ENCODE measurements at places on chromosomes 4 and X.

DNA sequence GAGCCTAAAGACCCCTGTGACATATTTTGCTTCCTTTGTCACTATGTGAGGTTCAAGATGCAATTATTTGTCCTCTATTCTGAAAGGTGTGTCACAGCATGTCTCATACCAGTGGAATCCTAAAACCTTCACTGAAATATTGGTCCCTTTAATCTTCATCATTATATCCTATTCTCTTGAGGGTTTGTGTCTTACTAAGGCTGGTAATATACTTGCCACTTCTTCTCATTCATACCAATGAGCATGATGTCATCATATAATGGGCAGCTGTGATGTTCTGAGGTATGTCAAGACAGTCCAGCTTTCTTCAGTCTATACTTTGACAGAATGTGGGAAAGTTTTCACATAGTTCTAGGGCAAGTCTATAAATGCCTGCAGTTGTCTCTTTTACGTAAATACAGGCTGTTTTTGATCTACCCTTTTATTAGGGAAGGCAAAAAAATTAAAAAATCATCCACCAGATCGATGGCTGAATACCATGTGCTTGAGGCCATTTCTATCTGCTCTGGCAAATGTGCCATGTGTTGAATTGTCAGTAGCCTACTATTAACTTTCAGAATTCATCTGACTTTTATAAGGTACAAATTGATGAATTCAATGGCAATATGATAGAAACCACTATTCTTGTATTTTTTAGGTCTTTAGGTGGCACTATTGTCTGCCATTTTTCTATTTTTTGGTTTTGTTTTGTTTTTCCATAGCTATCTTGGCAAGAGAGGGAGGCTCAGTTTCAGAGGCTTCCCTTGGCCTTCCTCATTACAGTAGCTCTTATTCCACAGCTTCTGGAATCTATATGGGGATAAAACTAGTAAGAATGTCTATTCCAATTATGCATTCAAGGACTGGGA lies 209.0 kb downstream of the PPARGC1A start:
- DNase-seq: no peak

- no peak for DNase-seq
Observed at GRCh38 chrX:39802908-39803307, 294.9 kb downstream of the BCOR start.

GRCh38 chrX:41339148-41339547 lies 5.2 kb downstream of the DDX3X start:
- DNase-seq: no peak

- no peak for DNase-seq
Observed at GRCh38 chr4:31045724-31046318, 325.7 kb downstream of the PCDH7 start.

DNA sequence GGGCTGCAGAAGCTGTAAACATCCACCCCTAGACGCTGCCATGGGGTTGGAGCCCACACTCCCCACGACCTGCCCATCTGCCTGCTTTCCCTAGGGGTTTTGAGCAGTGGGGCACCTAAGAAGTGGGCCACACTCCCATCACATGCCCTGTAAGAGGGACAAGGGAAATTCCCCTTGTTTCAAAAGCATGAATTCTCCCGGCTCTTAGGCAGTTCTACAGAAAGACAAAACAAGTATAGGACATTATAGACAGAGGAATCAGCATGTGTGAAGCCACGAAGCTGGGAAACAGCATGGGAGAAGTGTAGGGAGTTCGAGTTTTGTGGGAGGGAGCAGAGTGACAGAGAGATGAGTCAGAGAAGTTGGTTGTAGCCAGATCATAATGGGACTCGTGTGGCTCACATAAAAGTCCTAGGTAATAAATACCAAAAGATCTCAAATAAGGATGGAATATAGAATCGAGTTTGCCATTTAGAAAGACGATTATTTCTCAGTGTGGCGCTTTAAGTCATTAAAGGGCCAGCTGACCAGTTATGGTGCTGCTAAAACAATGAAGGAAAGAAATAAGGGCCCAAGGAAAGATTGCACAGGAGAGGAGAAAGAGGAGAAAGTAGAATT lies 23.9 kb downstream of the APOO start:
- DNase-seq: no peak

DNA sequence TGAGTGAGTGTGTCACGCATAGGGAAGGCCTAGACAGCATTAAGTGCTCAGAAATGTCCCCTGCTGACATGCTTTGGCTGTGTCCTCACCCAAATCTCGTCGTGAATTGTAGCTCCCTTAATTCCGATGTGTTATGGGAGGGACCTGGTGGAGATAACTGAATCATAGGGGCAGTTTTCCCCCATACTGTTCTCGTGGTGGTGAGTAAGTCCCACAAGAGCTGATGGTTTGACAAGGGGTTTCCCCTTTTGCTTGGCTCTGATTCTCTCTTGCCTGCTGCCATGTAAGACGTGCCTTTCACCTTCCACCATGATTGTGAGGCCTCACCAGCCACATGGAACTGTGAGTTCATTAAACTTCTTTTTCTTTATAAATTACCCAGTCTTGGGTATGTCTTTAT lies 78.0 kb downstream of the NSUN7 start:
- no peak for DNase-seq

GRCh38 chr4:64341711-64342110 lies 67.5 kb downstream of the TECRL start:
- DNase-seq: no peak

DNA sequence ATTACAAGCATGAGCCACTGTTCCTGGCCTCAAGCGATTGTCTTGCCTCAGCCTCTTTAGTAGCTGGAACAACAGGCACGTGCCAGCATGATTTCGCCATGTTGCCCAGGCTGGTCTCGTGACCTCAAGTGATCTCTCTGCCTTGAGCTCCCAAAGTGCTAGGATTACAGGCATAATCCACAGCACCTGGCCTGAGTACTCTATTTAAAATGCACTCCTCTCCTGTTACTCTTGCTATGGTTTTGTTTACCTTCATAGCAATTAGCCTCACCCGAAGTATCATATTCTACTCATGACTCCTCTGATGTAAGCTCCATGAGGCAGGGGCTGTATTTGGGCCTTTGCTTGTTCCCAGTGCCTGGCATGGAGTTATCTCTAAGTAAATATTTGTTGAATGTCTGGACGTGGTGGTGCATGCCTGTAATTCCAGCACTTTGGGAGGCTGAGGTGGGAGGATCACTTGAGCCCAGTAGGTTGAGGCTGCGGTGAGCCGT lies 92.5 kb upstream of the SLC34A2 start:
- no peak for DNase-seq

DNA sequence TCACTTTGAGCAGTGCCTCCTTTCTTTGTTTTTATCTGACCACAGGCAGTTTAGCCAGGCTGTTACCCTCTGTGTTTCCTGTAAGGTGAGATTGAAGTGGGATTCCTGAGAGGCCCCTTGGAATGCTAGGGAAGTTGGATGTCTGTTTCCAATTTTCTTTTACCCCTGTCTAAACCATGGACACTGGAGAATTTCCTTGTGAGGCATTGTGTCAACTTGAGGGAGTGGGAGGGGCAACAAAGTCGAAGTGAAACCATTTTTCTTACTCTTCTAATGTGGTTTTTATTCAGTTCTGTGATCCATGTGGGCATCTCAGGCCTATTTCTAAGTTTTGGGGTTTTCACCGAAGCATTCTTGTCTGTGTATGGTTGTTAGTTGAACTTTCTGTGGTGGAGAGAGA lies 296.1 kb upstream of the UGT8 start:
- DNase-seq: no peak

- DNase-seq: no peak
Observed at GRCh38 chr4:13313856-13314255, 170.3 kb downstream of the RAB28 start.

DNA sequence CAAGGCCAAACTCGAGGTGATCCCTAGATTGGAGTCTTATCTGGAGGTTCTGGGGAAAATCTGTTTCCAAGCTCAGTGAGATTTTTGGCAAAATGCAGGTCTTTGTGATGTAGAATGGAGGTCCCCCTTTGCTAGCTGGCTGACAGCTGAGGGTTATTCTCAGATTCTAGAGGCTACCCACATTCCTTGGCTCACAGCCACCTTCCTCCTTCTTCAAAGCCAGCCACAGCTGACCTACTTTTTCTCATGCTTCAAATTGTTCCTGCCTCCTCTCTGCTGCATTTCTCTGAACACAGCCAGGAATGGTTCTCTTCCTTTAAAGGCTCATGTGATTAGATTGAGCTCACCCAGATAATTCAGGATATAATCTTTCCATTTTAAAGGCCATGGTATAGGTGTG lies 86.9 kb downstream of the VCX3A start:
- DNase-seq: no peak

- DNase-seq: no peak
Observed at GRCh38 chr4:46081248-46081647, 42.6 kb downstream of the GABRG1 start.

- no peak for DNase-seq
Observed at GRCh38 chr4:73690051-73690738, 50.2 kb upstream of the CXCL8 start.

DNA sequence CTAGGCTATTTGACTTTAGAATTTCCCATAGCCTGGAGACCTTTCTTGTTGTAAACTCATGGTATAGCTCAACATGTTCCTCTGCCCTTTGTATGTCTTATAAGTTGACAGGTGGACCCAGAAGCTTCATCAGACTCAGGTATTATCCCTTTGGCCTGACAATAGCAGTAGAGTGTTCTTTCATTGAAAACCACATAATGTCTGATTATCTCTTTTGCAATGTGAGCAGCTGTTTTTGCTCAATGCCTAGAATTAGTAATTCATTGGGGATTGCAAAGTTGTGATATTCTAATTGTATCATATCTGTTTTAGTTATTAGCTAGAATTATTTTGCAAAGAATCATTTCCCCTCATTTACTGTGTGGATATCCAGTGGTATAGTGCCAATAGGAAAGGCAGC lies 27.5 kb downstream of the TBC1D19 start:
- DNase-seq: no peak

GRCh38 chr4:111475001-111475400 lies 670.3 kb upstream of the FAM241A start:
- DNase-seq: no peak

DNA sequence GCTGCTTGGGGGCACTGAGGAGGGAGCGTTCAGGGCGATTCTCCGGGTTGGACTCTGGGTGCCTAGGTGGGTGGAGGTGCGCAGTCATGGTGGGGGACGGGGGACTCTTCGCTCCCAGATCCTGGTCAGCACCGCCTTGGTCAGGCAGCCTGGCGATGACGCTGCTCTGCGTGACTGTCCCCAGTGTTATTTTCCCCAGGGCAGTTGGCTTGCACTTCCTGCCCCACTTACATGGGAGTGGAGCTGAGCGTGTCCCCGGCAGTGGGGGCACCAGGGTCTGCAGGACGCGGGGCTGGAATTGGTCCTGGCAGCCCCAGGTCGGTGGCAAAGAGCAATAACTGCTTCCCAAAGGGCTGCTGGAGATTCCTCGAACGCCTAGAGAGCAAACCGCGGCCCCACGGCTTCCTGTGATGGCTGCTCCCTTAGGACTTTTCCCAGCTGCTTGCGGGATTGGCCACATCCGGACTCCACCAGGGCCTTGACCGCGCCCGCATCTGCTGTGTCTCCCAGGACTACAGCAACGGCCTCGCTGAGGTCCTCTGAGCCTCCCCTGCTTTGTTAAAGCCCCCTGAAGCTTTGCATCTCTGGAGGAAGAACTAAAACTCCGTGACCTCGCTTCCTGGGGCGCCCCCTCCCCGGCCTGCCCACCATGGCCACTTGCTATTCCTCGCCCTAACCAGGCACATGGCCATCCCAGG lies 35.3 kb upstream of the GPR78 start:
- no peak for DNase-seq

DNA sequence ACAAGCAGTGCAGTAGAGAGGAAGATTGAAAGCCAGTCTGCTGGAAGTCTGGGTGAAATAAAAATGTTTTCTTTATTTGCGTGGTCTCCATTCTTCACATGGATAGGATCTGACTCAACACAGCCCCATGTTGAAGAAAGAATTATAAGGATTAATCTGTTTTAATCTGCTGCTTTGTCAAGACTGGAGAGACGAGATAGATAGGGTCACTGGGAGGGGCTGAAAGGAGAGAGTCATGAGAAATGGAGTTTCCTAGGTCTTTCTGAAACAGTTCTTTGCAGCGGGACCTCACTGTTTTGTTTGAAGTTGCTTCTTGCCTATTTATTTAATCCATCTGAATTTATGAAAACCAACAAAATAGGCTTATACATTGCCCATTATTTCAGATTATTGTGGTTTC lies 32.4 kb upstream of the RHOH start:
- DNase-seq: no peak

- no peak for DNase-seq
Observed at GRCh38 chr4:4859325-4859798, at the start of gene MSX1. TSS of gene MSX1 (plus strand) at chr4:4859665. CDS start at chr4:4859900, 235 bp downstream.

- DNase-seq: no peak
Observed at GRCh38 chr4:158767451-158767850, 1.4 kb upstream of the FNIP2 start.

GRCh38 chr4:151417164-151417571 lies 8.2 kb downstream of the FHIP1A start:
- no peak for DNase-seq

- DNase-seq: no peak
Observed at GRCh38 chr4:81607950-81608349, 136.2 kb upstream of the RASGEF1B start.

- no peak for DNase-seq
Observed at GRCh38 chr4:33715841-33716395, 2528.4 kb downstream of the ARAP2 start.

DNA sequence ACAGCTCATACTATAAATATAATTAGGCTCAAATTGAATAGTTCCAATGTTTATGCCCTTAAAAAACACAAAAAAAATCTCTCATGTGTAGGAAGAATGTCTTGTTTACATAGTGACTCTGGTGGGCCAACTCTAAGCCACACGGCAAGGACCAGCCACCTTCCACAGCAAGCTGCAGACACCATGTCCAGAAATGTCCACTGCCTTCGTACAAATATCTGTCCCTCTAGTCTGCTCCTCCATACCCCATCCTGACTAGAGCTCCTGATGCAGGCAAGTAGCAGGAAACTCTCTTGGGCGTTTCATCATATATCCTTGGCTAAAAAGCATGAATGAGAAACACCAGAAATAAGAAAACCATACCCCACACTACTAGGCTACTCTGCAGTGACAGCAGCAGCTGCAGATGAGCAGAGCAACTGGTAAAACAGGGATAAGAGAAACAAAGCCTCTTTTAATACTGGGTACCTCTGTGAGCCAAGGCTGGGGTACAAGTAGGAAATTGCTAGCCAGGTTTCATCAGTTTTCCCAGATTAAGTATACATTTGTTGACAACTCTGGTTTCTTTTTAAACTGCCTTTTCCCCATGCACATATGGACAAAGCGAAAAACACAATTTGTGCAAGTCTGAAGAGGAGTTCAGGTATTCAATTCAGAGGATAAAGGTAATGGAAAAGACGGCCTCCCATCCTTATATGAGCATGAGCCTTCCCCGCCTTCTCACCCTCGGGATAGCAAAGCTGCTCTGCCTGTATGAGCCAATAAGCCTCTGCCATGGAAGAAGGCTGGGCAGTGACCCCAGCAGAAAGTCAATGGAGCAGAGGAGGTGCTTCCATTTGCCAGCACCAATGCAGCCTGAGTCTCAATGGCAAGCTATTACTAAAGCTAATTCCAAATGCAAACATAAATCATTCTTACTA lies 245.4 kb downstream of the DCLK2 start:
- DNase-seq: no peak

DNA sequence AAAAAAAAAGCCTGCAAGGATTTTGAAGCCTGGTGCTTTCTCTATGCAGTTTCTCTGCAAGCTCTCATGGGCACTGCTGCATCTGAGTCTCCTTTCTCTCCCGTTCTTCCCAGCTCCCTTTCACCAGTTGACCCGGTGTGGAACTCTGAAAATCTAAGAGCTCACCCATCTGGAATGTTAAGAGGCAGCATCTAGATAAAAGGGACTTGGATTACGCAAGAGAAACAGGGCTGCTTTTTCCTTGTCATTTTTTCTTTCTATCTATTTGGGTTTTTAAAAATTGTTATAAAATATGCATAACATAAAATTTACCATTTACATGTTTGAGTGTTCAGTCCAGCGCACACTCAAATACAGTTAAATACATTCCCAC lies 95.2 kb upstream of the RPS6KA3 start:
- DNase-seq: no peak
